ENCODE measurements at places on chromosomes 6 and 20. TPM values are rescaled to one million over a fixed set of nuclear protein-coding genes. Genes with fewer than 3 reads are reported as not detected.

GRCh38 chr20:4673371-4674001, 48.2 kb upstream of the PRND start:
- no peak for DNase-seq

DNA sequence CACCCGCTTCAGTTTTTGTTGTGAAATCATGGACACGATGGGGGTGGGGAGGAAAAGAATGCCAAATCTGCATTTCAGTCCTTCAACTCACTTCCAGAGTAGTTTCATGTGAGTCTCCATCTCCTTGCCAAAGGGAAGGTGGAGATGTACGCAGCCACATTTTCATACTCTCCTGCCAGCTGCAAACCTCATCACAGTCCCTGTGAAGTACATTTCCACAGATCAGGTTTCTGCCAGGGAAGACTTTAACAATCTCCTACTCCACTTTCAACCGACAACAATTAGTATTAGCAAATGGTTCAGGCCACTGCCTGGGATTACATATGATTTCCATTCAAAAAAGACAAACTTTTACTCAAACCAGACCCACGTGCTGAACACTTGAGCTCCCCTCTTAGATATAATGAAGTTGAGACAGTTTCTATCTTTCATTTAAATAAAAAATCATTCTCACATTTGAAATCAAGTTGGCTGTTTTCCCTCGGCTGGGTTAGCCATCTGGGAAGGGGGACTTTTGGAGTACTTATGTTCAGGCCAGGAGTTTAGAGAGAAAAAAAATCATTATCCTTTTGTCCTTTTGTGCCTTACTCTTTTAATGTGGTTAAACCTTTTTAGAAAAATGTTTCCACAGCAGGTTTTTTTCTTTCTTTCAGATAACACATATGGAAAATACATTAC, 51.0 kb upstream of the CEP162 start:
- DNase-seq = no peak

GRCh38 chr20:46324960-46325703, 16.8 kb upstream of the CDH22 start:
- no peak for DNase-seq

GRCh38 chr20:38139977-38140753, 24.9 kb downstream of the TGM2 start:
- DNase-seq = no peak

- no peak for DNase-seq
Observed at GRCh38 chr6:45726444-45726843, 289.2 kb downstream of the CLIC5 start.

The PTPRT gene
- polyA plus RNA-seq = not detected

The PNPLA1 gene
- not detected for polyA plus RNA-seq

The C6orf163 gene
- 0.85 TPM for polyA plus RNA-seq

The LIN28B gene
- polyA plus RNA-seq = not detected

Measured in naive B cell (primary cell).